ENCODE measurements at places on chromosomes 11 and 22.

DNA sequence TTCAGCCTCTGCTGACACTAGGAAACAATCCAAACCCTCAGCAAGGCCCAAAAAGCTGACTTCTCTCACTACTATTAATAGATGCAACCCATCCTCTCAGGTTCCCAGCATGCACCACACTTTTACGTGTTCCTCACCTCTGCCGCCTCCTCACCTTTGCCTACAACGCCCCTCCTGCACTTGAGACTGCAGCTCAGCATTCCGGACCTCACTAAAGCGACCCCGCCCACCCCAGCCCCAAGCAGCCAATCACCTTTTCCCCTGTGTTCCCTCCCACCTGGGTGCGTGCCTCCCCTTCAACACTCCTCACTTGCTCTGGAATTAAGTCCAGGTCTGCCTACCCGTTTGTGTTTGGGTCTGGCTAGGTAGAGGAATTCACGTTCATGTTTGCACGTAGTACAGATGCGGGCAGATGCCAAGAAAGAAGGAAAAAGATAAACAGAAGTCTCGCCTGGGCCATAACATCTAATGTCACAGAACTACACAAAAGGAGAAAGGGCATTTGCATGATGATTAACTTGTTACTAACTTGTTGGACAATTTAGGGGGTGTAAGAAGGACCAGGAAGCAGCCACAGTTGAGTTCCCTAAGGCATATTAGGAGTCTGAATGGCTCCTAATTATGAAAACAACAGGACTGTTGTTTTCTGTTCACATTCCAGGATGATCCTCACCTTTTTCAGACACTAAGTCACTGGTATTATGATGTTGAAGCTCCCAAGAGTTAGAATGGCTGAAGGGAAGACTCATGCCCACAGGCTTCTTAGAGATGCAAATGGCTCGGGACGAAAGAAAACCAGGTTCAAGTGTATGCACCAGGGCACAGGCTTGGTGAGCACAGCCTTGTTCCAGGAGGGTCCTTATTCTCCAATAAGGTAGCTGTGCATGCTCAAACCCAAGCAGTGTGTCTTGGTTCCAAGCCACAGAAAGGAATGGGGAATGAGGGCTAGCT, 102.2 kb downstream of the MICAL3 start:
- DNase-seq = peak; percentile 57

GRCh38 chr11:100367892-100368291, 319.2 kb upstream of the ARHGAP42 start:
- no peak for DNase-seq

DNA sequence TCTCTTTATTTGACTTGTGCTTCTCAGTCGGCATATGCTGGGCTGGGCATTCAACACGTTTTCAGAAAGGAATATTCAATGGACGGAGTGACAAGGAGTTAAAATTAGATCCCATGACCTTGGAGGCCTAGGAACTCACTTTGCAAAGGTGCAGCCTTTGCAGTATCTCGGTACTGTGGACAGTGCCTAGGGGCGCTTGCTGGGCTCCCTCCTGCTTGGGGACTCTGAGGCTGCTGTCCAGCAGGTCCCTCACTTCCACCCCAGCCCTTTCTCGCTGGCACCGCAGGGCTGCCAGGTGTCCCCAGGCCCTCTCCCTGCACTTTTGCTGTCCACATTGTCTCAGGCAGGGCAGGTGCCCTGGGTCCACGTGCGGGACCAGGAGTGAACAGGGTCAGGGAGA, 255.5 kb upstream of the B3GAT1 start:
- DNase-seq = no peak

GRCh38 chr11:41522899-41523672, 63.6 kb upstream of the LRRC4C start:
- DNase-seq = peak; percentile 75

GRCh38 chr11:131350872-131351271, 19.5 kb upstream of the NTM start:
- DNase-seq = no peak

GRCh38 chr22:29202212-29203192, 3.2 kb upstream of the EMID1 start:
- no peak for DNase-seq

GRCh38 chr11:130431331-130431773, 2.9 kb upstream of the ADAMTS8 start:
- DNase-seq = peak; percentile 61

DNA sequence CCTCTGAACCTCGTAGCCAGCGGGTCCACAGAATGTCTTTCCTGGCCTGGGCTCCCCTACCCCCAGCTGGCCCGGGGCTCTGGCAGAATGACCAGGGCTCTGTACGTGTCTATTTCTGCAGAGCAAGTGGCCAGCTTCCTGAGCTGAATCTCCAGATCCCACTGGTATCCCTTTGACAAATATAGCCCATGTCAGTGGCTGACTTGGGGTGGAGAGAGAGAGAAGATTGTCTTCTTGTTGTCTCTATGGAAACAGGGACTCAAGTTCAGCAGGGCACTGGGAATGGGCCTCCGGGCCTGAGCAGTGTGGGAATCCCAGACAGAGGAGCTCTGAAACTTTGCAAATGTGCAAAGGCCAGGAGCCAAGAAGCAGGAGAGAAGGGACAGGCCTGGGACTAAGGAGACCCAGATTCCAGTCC, 33.9 kb downstream of the ANO1 start:
- DNase-seq = peak; percentile 67

DNA sequence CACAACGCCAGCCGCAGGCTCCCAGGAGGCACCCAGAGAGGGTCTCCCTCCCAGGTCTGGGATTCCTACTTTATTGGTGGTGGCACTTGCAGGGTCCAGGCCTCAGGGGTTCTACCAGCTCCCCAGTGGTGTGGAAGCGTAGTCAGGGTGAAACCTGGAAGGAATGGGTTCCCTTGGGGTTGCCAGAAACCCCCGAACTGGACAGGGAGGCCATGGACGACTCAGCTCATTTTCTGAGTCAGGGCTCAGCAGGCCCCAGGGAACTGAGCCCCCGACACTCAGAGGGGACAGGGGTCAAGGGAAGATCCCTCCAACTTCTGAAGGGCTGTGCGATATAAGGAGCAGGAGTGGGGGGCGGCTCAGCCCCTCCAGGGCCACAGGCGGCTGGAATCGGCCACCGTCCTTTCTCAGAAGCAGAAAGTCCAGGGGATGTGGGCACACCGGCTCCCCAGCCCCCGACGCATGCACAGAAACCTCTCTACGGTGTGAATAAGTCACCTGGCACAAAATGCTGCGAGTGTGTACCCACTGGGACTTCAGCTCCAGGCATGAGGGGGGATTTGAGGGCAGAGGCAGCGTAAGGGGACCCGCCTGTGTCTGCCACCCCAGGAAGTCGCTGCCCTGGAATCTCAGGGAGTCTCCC, 25.1 kb downstream of the MRGPRG start:
- no peak for DNase-seq

DNA sequence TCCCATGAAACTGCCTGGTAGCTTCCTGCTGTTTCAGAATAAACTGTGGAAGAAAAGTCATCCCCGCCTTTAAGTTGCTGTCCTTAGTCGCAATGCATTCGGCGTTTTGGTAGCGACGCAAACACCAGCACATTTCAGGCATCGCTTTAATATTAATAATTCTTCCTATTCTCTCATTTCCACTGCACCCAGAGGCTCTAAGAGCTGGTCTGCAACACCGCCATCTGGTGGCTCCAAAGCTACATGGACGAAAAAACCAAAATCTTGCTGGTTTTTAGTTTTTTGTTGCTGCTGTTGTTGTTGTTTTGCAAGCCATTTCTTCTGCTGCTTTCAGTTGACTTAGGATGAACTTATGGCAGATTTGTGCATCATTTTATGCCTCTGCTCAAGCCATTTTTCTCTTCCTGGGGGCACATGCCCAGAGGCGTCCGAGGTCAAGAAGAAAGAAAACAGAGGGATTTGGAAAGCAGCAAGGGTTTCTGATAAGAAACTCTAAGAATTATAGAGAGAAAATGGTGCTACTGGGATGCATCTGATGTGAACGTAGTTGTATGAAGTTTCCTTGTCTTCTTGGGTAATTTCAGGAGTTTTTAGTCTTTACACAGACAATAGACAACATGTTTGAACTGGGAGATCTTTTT, 345.4 kb upstream of the KIRREL3 start:
- peak; percentile 22 for DNase-seq

DNA sequence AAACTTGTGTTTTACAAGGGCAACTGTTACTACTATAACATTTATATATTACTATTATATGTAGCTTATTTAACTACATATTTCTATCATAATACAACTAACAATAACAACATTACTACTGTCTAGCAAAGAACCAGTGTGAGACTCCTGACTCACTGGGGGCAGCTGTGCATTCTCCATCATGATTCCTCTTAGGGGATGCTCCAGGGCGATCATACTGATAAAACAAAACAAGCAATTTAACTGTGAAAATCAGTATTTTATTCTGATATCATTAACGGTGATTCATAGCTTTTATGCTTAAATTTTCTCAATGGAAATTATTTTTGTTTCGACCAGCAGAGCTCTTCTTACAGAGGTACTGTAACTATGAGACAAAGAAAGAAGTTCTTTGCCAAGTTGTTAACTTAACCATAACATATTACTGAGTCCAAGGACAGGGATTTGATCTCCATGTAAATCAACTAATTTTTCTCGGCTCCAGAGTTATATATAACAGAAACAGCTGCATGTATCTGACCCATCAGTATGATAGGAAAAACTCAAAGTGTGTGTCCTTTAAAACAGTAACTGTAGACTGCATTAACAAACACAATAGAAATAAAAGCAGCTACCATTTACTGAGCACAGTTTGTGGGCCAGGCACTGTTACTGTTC, 24.8 kb upstream of the FNBP4 start:
- DNase-seq = no peak

GRCh38 chr22:39170825-39171622, 18.5 kb upstream of the CBX7 start:
- DNase-seq = peak; percentile 63
